ENCODE measurements at places on chromosomes 6 and 20.

GRCh38 chr6:93859971-93860370, 440.6 kb upstream of the EPHA7 start:
- no peak for DNase-seq

DNA sequence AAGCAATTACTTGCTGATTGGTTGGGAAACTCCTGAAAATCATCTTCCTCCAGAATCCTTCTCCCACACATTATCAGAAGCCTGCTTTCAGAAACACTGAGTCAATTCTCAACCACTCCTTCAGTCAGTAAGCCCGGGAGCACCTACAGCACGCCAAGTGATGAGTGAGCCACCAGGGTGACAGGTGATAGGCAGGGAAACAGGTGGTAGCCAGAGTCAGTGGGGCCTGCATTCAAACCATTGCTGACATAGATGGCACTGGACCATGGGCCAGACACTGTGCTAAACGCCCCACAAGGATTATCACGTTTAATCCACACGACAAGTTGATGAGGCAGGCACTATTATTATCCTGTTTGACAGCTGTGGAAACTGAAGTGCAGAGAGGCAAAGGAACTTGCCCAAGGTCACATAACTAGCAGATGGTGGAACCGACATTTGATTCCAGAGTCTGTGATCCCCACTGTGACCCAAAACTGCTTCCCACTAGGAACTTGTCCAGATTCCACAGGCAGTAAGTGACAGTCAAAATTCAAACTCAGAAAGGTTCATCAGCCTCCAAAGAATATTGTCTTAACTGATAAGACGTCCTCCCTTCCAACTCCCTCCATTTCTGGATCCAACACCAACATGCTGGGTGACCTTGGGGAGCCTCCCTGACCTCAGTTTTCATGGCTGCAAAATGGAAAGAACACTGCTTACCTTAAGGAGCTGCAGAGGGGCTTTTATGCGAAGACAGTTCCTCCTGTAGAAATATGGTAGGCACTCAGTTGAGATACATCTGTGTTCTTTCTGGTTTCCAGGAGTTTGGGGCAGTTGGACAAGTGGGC, 23.9 kb upstream of the TOP1 start:
- DNase-seq, result no peak

DNA sequence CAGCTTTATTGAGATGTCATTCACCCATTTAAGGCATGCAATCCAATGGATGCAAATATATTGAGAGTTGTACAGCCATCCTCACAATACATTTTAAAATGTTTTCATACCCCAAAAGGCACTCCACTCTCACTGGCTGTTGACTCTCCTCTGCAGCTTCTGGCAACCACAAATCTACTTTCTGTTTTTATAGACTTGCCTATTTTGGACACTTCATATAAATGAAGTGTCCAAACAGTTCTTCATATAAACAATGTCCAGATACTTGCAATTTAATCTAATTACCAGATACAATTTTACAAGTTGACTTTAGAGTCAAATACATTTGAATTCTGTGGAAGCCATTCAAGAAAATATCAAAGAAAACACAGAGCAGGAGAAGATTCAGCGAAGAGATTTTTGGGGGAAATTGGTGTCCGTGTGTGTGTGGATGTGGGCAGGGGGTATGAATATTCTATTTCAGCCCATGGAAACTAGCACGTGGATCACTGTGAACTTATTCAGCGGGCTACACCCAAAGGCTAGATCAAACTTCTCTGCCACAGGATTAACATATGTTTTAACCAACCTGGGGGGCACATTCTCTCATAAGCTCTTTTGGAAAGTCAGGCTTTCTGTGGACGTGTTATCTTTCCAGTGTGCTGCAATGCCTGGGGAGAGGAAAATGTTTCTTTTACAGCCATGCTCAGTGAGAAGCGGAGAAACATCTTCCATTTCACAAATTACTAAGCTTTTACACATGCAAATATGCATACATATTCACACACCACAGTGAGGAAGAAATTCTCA, 73.9 kb downstream of the PLG start:
- peak; percentile 32 for DNase-seq

DNA sequence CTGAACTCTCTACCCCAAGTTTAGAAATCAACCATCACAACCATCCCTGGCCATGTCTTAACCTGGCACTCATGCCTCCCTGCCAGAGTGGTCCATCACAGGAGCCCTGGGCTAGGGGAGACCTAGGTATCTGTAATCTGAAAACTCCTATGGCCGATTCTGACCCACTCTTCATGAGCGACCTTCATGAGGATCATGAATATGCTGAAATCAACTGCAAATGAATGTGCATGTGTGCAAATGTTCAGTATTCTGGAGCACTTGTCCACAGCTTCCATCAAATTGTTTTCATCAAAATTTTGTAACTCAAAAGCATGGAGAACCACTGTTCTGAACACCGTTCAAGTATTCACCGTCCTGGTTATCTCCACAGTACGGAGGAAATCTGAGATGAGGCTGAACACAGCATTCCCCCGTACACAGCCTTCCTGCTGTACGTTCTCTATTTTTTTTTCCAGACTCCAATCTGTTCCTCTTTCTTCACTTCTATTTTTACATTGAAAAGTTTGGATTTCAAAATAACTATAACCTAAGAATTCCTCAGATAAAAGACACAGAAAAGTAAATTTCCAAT, 17.7 kb downstream of the METTL24 start:
- DNase-seq, result no peak

- DNase-seq, result no peak
Observed at GRCh38 chr6:2102316-2102883, 143.0 kb downstream of the GMDS start.

GRCh38 chr6:170271771-170272314, 19.0 kb downstream of the DLL1 start:
- DNase-seq, result no peak

GRCh38 chr6:45086360-45087084, 241.6 kb upstream of the RUNX2 start:
- DNase-seq, result no peak

- no peak for DNase-seq
Observed at GRCh38 chr6:138226700-138227315, 8.5 kb upstream of the PBOV1 start.

DNA sequence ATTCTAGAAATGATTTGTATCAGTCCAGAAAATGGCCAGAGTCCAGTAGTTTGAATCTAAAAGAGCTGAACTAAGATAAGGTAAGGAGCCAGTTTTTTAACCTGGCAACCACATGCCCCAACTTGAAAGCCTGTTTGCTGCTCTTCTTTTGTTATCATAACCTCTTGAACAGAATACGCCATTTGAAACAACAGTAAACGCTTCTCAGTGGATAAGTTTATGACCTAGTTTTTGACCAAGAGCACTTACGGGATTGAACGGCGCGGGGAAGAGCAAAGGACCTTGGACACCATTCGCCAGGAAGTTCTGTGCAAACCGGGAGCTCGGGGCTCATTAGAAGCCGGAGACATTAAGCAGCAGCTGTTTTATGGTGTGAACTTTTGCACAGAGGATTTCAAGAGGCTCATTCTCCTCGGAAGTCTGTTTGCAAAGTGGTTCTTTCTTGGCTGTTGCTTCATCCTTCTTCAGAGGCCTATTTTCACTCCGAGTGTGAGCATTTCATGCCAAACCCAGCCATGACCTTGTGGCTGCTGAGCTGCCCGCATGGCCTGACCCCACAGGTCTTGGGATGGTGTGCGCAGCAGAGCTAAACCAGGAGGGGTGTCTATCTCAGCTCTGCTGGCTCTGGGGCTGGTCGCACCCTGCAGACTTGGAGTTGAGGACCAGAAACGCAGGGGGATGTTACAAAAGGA, 215.1 kb downstream of the SOX4 start:
- DNase-seq, result no peak

DNA sequence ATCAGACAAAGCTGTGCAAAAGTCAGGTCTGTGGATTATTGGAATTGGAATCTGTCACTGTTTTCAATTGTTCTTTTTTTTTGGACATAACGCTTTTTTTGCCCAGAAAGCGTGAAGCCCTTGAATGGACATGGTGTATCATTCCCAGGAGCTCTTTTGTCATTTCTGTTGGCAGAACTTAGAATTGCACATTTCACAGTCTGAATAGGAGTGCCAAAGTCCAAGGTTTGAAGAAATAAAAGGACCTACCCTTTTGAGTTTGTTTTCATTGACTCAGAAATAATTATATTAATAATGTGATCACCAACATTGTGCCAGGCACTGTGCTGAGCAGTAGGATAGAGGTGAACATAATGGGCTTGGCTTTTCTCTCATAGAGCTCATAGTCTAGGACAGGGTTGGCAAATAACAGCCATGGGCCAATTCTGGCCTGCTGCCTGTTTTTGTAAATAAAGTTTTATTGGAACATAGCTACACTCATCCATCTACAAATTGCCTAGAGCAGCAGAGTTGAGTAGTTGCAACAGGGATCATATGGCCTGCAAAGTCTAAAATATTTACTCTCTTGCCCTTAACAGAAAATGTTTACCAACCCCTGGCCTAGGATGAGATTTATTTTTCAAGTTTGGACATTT, 62.6 kb upstream of the ATXN1 start:
- no peak for DNase-seq

- no peak for DNase-seq
Observed at GRCh38 chr6:72552938-72553337, 68.9 kb upstream of the KCNQ5 start.

DNA sequence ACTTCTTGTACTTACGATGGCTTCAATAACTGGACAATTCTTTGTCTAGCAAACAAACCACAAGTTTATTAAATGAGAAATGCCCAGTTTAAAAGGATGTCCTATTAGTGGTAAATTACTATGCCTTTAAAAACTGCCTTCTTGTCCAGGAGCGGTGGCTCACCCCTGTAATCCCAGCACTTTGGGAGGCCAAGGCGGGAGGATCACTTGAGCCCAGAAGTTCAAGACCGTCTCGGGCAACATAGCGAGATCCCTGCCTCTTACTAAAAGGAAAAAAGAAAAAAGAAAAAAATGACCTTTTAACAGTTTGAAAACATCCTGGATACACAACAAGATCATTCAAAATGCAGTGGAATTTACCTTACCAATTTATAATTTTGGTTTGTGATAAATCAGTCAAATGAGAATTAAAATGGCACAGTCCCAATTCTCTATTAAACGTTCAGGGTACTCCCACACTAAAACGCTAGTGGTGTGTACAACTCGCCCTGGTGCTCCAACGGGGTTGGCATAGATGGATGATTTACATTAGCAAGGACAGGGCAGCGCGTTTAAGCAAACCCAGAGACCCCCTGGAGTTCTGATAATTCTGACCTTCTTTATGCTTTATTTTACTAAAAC, 2.3 kb downstream of the ZBTB2 start:
- DNase-seq, result no peak

DNA sequence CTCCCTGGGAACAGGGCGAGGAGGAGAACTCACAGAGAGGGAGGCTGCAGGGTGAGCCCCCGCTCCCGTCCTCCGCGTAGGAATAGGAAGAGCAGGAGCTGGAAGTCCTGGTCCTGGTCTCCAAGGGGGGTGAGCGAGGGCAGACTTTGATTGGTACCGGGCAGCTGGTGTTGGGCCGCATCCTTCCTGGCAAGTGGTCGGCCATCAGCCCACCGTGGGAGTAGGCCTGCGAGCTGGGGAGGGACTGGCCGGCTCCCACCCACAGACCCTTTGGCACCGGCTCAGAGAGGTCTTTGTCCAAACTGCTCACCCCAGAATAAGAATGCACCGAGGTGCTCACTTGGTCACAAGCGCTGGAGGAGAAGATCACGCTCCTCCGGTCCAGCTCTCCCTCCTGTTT, 56.2 kb downstream of the GJA10 start:
- DNase-seq, result no peak

- DNase-seq, result no peak
Observed at GRCh38 chr20:41001497-41001896, 27.1 kb upstream of the TOP1 start.

- no peak for DNase-seq
Observed at GRCh38 chr20:45300961-45301360, 5.7 kb upstream of the RBPJL start.

DNA sequence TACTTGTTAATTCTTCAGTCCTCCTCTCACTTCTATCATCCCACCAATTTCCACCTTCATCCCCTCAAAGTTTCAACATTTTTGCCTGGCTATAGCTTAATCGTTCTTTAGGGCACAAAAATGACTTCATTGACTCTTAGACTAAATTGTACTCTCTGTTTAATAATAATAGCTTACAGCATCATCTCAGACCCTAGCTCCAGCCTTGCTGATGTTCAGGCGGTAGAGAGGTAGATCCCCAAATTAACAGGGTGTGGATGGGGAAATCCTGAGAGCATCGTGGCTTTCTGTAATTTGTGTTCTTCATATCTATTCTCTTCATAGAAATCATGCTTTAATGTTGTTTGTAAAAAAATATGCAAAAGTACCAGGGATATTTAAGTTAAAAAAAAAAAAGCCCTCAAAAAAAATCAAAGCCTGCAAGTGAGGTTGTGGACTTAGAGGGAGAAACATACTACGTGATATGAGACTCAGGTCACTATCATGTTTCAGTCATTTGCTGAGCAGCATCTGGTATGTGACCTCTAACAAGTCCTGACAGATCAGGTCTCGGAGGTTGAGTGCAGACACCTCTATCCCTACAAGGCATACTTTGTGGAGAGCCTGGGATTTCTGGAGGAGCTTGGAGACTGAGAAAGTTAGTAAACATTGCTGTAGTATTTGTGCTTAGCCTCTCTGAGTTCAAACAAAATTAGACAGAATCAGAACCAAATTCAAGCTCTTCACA, 1063.3 kb upstream of the CITED2 start:
- DNase-seq, result no peak

GRCh38 chr6:154306696-154307095, 49.9 kb downstream of the IPCEF1 start:
- DNase-seq, result no peak

- no peak for DNase-seq
Observed at GRCh38 chr6:53065266-53066076, at the start of gene FBXO9. Gene FBXO9 (plus strand): TSS chr6:53065404. CDS start chr6:53065790, 386 bp downstream.

DNA sequence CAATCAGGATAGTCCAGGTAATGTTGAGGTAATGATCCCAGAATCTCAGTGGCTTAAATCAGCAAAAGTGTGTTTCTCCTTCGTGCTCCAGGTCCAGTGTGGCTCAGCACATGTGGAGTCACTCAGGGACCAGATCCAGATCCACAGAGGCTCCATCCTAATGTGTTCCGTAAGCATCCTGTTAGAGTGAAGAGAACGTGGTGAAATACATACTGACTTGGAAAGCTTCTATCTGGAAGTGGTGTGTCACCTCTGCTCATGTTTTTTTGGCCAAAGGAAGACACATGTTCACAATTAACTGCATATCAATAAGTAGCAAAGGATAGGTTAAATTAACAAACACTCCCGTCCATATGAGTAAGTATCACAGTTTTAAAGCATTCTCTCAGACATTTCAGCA, 26.8 kb upstream of the PREP start:
- no peak for DNase-seq

GRCh38 chr6:37517411-37517812, 17.7 kb upstream of the CCDC167 start:
- no peak for DNase-seq

Data from NCI-H1048 (cell line).